ENCODE measurements at places on chromosomes 3 and 15.

- no peak for DNase-seq
Observed at GRCh38 chr15:31605467-31605931, 278.9 kb downstream of the KLF13 start.

GRCh38 chr3:68402235-68402918, 530.0 kb downstream of the TAFA4 start:
- no peak for DNase-seq

DNA sequence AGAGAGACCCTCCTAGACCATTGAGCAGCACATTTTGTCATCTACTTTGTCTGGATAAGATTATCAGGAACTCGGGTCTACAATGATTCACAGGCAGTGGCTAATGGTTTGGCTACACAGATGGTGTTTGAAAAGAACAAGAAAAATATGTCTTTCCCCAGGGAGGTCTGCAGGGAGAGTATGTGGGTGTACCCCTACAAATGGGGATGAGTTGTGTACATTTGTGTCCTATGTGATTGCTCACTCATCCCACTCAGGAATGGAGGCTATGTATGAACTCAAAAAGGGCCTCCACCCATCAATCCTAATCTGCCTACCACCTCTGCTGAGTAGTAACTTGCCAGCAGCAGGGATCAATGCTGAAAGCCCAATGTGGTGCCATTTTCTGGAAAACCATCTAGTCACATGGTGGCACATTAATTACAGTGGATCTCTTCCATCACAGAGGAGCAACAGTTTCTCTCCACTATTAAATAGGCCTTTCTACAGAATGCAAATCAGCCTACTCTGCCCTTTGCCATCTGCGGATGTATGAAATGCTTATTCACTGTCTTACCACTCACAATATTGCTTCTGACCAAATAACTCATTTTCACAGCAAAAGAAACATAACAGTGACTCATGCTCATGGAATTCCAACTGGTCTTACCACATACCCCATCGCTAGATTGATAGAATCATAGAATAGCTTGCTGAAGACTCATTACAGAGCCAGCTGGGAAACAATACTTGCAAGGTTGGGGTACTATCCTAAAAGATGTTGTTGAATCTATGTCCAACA, 48.3 kb upstream of the TRIM42 start:
- DNase-seq = no peak

DNA sequence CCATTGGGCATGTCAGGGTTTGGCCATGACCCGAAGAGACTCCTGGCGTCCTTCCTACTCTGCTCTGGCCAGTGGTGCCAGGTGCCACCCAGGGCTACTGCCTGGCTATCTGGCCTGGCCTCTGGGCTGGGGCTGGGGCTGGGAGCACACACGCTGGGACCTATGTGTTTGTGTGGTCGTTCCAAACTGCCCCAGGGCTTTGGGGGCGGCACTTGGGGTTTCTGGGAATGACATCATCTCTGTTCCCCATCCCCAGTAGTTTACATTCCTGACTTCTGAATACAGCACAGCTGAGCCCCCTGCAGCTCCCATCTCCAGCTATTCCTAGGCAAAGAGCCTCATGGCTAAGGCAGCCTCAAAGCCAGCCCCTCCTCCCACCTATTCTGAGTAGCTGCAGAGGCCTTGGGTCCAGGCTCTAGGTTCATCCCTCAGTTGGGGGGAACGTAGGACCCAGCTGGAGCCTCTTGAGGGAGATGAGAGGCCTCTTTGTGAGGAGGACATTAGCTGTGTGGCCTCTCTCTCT, 24.3 kb downstream of the PLEKHO2 start:
- no peak for DNase-seq

GRCh38 chr3:168709073-168709472, 613.3 kb upstream of the GOLIM4 start:
- DNase-seq = peak; percentile 38

DNA sequence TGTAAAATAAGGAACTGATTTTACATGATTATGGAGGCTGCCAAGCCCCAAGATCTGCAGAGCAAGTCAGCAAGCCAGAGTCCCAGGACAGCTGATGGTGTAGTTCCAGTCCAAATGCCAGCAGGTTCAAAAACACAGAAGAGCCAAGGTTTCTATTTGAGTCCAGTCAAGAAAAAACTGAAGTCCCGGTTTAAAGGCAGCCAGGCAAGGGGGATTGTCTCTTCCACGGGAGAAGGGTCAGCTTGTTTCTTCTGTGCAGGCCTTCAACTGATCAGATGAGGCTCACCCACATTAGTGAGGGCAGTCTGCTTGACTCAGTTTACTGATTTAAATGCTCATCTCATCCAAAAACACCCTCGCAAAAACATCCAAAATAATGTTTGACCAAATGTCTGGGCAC, 246.2 kb downstream of the PLCL2 start:
- no peak for DNase-seq

DNA sequence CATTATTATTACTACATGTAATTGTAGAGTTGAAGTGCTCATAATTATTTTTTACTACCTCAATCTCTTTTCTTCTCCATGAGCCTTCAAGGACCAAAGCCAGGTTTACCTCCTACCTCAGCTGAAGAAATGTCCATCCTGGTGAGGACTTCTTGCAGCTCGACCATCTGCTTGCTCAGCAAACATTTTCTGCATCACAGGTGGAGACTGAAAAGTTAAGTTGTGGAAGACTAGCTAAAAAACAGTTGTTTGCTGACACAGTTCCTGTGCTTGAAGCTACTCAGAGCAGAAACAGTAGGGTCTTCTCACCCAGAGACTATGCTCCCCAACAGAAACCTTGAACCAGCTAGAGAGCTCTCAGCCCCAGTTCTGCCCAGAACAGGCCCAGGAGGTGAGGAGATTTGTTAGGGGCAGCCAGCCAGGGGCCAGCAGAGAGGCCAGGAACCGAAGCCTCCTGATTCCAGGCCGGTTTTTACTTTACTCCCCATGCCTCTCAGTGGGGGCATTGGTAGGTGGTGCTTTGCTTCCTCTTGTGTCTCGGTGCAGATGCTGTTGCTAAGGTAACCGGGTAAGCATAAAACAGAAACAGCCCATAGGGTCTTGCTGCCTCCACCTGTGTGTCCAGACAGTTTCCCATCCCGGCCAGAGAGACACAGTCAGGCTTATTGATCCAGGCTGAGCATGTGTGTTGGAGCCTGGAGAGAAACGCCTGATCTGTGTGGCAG, 54.9 kb downstream of the CCNL1 start:
- DNase-seq = no peak

DNA sequence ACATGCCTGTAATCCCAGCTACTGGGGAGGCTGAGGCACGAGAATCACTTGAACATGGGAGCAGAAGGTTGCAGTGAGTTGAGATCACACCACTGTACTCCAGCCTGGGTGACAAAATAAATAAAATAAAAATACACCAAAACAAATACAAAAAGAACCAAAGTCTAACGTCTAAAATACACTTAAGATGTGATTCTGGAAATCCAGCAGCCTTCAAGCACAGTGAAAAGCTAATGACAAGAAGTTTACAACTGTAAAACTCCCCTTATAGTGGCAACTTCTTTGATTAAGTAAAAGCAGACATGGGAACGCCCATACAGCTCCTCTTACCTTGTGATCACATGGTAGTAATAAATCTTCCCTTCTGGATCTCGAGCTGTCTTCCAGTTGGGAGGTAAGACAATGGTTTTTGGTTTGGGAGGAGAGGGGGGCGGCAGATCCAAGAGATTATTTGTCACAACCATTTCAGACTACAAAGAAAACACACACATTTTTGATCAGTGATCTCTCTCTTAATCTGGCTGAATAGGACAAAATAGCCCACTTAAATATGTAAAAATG, 62.8 kb downstream of the NBEAL2 start:
- DNase-seq = no peak

- DNase-seq = no peak
Observed at GRCh38 chr15:29613951-29614382, 208.3 kb downstream of the TJP1 start.

DNA sequence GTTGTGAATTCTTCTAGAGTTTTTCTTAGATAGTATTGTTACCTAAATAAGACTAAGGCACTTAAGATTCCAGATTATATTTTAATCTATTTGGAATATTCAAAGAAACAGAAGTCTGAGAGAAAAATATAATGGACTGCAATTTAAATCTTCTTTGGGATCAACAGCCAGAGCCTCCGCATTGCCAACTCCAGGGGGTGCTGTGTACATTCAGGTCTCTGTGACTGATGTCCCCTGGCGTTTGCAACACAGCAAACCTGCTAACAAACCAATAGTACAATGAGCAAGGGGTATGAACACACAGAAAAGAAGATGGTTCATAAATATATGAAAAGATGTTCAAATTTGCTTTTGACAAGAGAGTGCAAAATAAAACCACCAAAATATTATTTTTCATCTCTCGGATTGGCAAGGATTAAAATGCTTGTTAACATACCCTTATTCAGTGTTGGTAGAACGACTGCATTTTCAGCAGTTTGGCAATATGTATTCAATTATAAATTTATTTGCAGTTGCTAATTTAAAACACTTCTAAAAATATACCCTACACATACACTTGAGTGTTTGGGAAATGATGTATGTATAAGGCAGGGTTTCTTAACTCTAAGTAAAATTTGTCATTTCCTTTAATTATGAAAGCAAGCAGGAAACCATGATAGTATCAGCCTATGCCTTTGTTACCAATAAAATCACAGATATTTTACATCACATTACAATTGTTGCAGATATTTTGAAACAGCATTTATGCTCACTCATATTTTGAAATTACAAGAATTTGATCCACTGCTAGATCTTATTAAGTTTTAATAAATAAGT, 16.1 kb upstream of the TM4SF1 start:
- peak; percentile 80 for DNase-seq

GRCh38 chr3:188523291-188523690, 369.3 kb downstream of the LPP start:
- DNase-seq = no peak

DNA sequence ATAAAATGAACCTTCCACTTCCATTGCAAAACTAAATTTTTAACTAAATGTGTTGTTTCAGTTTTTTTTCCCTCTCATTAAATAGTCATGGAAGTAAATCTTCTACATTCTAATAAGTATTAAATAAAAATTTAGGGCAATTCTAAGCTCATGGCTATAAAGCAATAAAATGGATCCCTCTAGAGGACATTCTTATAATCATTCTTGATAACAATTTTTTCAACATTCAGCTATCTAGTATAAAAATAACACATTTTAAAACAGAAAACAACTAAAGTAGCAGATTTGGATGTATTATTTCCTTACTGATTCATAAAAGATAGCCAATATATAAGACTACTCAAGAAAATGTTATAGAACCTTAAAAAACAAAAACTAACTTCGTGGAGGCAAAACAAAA, 393.1 kb downstream of the PLOD2 start:
- DNase-seq = no peak

GRCh38 chr3:99286266-99286845, 352.0 kb upstream of the COL8A1 start:
- no peak for DNase-seq

DNA sequence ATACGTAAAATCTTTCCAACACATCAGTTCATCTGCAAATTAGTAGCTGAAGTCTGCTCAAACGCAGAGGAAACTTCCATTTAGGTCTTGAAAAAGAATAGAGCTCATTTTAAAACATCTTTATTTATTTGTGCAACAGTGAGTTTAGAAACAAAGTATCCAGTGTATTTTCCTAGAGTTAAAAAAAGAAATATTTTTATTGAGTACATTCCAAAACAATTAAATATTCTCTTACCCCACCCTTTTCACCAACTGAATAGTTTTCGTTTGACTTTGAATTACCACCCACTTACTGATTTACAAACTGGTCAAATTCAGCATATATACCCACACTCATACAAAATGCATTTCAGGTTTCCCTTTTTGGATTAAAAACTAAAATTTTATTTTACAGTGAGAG, 104.7 kb downstream of the ZBTB20 start:
- no peak for DNase-seq

- no peak for DNase-seq
Observed at GRCh38 chr3:114351123-114351821, 57.4 kb downstream of the TIGIT start.

DNA sequence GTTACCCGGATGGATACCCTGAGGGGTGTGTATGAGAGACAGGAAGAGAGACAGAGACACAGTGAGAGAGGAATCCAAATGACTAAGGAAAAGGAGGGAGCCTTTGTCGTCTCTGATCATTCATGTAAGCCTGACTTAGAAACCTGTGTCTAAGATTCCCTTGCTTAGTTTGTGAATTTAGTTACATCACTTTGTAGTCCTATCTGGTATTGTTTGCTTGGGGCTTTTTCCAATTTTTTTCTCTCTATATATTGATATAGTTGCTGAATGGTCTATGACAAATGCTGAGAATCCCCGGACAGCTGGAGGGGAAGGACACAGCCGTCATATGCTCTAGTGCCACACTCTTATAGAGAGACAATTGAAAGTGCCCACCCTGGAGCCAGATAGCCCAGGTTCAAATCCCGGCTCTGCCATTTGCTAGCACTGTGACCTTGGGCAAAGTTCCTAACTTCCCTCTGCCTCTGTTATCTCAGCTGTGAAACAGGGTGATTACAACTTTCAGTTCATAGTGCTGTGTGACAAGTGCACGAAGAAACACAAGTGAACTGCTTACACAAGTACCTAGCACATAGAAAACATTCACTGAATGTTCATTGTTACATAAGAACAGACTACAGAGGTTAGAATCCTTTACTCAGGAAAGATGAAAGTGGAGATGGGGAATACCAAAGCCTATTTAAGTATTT, 6.0 kb downstream of the SLC24A5 start:
- DNase-seq = no peak

DNA sequence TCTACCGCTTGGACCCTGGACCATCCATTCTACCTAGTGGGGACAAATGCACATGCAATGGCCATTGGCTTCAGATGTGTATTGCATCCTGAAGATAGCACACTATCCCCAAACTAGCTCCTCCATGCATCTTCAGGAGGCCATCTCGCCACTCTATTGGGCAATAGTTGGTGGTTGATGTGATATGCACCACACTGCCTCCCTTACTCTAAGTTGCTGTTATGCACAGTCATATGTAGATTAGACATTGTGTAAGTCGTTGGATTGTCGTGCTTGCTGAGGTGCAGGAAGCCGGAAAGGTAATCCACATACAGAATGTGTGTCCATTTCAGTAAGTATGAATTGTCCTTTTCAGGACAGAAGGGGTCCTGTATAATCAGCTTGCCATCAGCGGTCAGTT, 26.7 kb upstream of the PLA2G4D start:
- no peak for DNase-seq

GRCh38 chr15:83653639-83654378, at the start of gene ADAMTSL3:
ADAMTSL3 (plus strand) TSS chr15:83654123; CDS start chr15:83655762, 1,639 bp downstream.
- DNase-seq = no peak

DNA sequence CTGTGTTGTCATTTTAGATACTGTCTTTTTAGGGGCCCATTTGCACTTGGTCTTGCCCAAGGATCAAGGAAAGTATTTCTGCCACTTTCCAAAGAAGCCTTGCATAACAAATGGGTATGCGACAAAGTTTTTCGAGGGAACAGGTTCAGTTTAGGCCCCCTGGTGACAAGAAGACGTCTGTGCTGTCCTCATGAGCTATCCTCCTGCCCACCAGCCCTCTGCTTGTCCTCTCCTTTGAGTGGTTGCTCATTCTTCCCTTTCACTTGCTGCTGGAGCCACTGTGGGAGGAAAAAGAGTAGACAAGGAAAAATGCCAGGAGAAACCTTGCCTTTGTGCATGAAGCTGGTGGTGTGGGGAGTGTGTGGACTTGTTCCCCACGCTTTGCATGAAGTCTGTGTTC, 171.9 kb downstream of the CACNA2D3 start:
- DNase-seq = no peak

Measured in NCI-H2029 treated with DMSO at 0.1 percent for 48 hours (cell line).